ENCODE measurements at places on chromosomes 6 and 20.
A peak's percentile ranks its signal among the peaks of the same experiment; 100 is the strongest.

DNA sequence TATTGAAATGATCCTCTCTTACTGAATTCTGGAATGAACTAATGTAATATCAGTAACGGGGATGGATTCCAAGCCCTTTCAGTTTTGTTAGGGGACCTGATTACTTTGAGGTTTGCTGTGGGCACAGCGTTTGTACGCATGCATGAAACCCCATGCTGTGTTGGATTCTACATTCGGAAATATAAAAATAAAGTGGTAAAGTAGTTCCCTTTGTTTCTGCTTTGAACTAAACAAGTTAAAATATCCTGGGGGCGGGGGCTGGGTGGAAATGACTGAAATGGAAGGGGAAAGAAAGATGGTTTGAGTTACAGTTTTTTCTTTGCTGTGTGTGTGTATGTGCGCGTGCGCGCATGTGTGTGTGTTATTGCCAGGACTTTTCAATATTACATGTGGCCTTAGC lies 196.5 kb upstream of the OPRM1 start:
- no peak for DNase-seq

GRCh38 chr6:46103441-46104115 lies 26.2 kb upstream of the ENPP4 start:
- DNase-seq, result no peak

DNA sequence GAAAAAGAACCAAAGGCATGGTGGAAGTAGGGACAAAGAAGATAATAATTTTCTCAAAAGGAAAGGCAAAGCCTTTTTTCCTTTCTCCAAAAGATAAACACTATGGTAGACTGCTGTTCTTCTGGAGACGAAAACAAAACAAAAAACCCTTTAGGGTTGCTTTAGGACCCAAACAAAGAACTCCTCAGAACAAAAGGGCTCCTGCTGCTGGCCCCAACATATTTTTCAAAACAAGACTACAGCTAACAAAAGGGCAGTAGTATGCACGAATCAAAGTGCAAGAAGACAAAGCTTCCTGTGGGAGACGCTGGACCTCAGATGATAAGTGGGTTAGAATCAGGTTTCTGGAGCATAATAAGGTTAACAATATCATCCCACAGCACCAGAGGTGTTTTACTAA lies 15.8 kb downstream of the NCOA5 start:
- DNase-seq, result no peak

DNA sequence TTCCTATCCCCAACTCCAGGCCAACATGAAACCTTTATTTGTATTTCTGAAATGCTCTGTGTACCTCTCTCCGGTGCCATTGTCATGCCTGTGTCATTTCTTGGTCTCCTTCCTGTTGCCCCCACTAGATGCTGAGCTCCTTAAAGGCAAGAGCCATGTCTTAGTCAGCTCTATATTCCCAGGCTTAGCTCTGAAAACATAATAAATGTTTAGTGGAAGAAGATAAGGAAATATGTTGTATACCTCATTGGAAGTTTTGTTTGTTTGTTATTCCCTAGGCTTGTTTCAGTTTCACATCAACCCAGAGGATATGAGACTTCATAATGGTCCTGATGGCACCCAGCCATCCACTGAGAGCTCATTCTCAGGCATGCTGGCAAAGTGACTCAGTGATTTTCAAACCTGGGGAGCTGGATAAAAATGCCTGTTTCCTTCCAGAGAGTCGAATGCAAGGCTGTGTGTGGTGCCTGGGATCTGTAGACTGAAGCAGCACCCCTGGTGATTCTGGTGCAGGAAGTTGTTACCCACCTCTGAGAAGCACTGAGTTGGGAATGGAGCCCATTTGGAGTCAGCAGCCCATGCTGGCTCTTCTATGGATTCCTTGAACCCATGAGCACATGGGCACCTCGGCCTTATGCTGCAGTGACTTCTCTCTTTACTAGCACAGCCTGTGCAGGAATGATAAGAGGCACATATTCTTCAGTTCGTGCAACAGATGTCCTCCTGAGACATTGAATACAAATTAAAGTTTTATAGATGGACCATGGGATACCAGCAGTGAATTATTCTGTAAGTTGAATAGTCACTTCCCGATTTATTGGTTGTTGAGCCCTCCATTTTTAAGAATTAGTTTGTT lies 205.2 kb downstream of the FARS2 start:
- DNase-seq, result no peak

DNA sequence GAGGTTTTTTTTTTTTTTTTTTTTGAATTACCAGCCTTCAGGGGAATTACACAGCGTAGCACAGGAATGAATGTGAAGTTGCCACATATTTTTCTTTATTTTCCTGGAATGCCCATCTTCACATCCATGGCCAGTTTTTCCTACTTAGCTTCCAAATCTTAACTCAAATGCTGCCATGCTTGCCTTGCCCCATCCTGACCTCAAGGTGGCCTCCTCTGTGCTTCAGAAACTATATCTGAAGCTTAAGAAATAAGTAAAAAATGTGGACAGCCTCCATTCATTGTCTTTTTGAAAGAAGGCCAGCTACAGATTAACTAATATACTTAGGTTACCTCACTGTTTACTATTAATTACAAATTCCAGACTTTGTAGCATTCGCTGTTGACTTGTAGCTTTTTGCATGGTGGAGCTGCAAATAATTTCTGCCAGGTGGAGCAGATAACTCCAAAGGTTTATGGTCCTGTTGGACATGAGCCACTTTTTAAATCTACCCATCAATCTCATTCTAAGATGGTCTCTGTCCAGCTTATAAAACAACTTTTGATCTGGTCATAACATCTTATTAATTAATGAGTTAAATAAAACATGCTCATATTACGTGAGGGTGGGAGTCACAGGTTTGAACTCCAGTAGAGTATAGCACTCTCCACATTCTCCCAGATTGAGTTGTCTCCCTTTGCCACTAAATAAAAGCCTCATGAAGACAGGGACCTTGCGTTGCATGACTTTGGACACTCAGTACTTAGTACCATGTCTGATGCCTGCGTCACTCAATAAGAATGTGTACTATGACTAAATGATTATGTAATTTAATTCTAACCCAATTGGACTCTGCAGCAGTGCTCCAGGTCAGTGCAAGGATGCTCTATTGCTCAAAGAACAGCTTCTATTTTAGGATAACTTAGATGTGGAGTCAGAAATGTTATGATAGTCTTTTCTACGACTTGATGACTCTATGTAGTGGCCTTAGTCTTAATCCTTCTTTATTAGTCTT lies 678.6 kb upstream of the CITED2 start:
- peak; percentile 6 for DNase-seq

DNA sequence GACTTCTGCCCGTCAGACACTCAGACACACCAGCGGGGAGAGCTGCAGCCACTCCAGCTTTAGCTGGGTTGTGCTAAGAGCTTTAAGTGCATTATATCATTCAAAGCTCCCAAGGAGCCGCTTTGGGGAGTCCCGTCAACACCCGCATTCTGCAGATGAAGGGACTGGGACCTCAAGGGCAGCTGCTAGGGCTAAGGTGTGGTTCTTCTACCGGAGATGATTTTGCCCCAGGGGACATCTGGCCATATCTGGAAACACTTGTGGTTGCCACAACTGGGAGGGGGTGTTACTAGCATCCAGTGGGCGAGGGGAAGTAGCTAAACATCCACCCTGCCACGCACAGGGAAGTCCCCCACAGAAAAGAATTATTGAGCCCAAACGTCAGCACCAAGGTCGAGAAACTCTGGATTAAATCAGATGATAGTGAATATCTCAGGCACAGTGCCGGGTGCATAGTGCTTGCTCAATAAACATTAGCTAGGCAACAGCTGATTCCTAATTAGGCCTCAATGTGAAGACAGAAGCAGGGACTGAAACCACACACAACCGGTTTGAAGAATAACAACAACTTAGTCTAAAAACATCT lies 29.6 kb downstream of the PMEPA1 start:
- DNase-seq, result no peak

DNA sequence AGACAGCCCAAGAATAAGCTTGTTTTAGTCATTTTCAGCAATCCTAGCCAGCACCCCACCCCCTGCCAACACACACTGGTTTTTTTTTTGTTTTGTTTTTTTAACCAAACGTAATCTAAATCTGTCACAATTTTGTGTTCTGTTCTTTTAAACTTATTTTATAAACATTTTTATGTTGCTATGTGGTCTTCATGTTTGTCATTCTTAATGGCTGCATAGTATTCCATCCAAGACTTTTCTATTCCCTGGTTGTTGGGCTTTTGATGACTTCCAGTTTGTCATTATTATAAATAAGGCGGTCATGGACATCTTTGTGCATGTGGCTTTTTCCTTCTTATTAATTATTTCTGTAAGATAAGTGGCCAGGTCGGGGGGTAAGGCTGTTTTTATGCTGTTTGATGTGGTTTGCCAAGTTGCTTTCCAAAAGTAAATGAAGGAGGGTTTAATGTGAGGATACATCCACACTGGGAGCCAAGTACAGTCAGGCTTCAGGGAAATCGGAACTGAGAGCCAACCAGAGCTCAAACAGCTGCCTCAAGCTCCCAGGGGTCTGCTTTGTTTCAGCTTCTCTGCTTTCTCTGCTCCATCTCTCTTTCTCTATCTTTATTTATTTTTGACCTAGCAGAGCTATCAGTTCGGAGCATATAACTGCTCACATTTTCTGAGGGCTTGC lies 125.8 kb downstream of the VEGFA start:
- DNase-seq, result no peak

Measured in H7 (cell line).